SJCRH30 (cell line): ENCODE measurements at places on chromosomes 7 and 10.
A peak's percentile ranks its signal among the peaks of the same experiment; 100 is the strongest.

GRCh38 chr10:3408603-3409365 is 236.2 kb upstream of the PITRM1 start:
- DNase-seq: no peak

GRCh38 chr7:83934118-83934734 is 260.4 kb downstream of the SEMA3A start:
- DNase-seq: peak; percentile 19

- peak; percentile 62 for DNase-seq
Measured at GRCh38 chr10:20486791-20487190, 410.3 kb downstream of the NEBL start.

DNA sequence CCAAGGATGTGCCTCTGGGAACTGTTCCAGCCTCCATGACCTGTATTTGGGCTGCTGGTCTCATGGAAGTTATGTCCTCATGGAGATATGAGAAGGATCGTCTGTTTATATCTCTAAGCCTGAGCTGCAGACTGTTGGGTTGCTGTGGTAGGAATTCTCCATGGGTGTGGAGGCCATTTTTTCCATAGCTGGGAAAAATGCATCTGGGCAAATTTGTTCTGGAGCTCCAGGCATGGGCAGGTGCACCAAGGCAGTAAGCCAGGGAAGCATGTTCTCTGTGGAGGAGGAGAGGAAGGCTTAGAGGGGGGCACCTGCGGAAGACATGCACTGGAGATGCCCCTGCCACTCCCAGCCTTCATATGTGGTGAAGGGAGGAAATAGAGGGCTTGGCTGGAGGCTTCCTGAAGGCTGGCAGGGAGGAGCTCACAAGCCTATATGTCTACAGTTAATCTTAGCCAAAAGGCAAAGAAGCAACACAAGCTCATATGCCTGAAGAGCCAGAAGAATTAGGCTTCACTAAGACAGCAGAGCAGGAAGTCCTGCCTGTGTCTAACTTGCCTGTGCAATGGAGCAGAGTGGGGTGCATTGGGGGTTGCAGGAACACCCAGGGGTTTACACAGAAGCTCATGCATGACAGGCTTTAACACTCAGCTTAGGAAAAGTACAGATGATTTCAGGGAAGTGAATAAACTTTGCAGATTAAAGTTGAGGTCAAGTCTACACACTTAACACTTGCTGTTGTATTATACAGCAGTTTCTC is 35.1 kb upstream of the CXCL12 start:
- DNase-seq: no peak

- no peak for DNase-seq
Measured at GRCh38 chr10:127283576-127283975, 87.2 kb upstream of the INSYN2A start.

DNA sequence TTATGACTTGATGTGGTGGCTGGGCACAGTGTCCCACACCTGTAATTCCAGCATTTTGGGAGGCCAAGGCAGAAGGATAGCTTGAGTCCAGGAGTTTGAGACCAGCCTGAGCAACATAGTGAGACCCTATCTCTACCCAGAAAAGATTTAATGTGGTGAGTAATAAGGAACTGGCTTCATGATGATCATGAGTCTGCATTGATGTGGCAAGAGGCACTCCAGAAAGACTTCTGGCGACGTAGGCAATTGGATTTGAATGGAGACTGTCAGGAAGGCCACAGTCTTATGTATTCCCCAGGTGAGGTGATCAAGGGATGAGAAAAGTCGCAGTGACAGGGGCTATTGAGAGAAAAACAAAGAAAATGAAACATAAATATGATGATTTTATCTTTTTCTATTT is 138.0 kb downstream of the CACNB2 start:
- DNase-seq: no peak

GRCh38 chr7:139089118-139089517 is 20.4 kb downstream of the ZC3HAV1 start:
- DNase-seq: no peak
